Natural killer cell (primary cell): ENCODE measurements at places on chromosomes 4 and X. TPM values are rescaled to one million over a fixed set of nuclear protein-coding genes. Genes with fewer than 3 reads are reported as not detected.

Gene SSX3
- not detected for total RNA-seq

Gene C4orf36
- not detected for total RNA-seq

GRCh38 chr4:89136525-89136924 lies 25.2 kb downstream of the TIGD2 start:
- H3K36me3 ChIP-seq, result no peaks in the 10 kb centered on the region
- DNase-seq, result no peak
- H3K4me1 ChIP-seq, result no peaks in the 10 kb centered on the region

- H3K4me3 ChIP-seq, result no peak overlapping the region
- H3K4me1 ChIP-seq, result no peaks in the 10 kb centered on the region
- no peak for DNase-seq
- no peaks in the 10 kb centered on the region for H3K27me3 ChIP-seq
- no peaks in the 10 kb centered on the region for H3K36me3 ChIP-seq
Observed at GRCh38 chrX:153384390-153384789, 16.8 kb downstream of the PNMA6E start.

DNA sequence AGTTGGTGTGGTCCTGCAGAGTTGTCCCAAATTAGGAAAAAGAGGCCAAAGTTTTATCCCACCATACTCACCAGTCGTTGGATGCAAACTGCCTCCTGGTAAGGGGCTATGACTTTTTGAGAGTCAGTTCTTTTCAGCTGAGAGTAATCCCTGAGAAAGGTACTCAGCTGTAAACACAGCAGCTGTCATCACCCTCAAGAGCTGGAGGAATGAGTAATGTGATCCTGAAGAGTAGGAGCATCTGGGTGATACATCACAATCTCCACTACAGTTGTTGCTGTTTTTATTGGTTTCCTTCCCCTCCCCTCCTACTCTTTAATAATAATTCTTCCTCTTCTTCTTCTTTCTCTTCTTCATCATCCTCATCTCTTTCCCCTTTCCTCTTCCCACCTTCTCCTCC lies 5.7 kb downstream of the MAGEE1 start:
- H3K27ac ChIP-seq, result no peak overlapping the region
- no peak for DNase-seq
- peaks cover 13% of the 10 kb centered on the region for H3K4me1 ChIP-seq
- no peak overlapping the region for H3K4me3 ChIP-seq
- H3K27me3 ChIP-seq, result no peaks in the 10 kb centered on the region
- no peaks in the 10 kb centered on the region for H3K36me3 ChIP-seq

DNA sequence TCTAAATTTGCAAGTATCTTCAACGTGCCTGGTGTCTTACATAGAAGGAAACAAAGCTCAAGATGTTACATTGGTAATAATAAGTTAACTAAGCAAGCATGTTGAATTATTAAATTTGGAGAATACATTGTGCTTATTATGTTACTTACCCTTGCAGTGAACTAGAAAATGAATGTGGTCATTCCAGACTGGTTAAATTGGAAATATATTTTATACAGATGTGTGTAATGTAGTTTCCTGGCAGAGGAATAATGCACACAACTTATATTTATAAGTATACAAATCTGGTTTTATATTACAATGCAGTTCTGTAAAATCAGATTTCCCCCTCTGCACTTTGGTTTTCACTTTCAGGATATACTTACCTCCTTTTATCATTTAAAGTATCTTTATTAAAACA lies 159.9 kb upstream of the SLIT2 start:
- no peaks in the 10 kb centered on the region for H3K27me3 ChIP-seq
- no peak overlapping the region for H3K4me3 ChIP-seq

Gene CORIN
- 0.78 TPM for total RNA-seq

DNA sequence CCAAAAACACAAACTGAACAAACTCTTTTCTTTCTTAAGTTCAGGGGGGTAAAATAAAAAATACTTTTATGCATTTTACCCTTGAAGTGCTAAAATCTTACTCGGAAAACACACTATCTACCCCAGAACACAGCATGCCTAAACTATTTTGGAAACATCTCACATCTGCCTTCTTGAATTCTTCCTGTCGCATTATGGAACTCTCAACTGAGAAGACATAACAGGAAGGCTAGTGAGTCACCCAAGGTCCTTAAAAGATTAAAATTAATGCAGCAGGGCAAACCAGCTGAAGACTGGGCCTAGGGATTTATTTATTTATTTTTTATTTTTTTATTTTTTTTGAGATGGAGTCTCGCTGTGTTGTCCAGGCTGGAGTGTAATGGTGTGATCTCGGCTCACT lies 208.2 kb downstream of the APBB2 start:
- H3K4me1 ChIP-seq, result no peaks in the 10 kb centered on the region
- DNase-seq, result no peak
- no peaks in the 10 kb centered on the region for H3K36me3 ChIP-seq
- no peak overlapping the region for H3K4me3 ChIP-seq
- H3K27ac ChIP-seq, result no peak overlapping the region
- H3K27me3 ChIP-seq, result no peaks in the 10 kb centered on the region

- H3K4me3 ChIP-seq, result no peak overlapping the region
- H3K36me3 ChIP-seq, result no peaks in the 10 kb centered on the region
- DNase-seq, result no peak
- no peaks in the 10 kb centered on the region for H3K27me3 ChIP-seq
- no peak overlapping the region for H3K27ac ChIP-seq
Observed at GRCh38 chrX:136468391-136469103, 19.2 kb upstream of the BRS3 start.

Gene MAGEA1
- total RNA-seq, result not detected

GRCh38 chrX:1111601-1112300 lies 100.7 kb downstream of the CRLF2 start:
- no peaks in the 10 kb centered on the region for H3K36me3 ChIP-seq
- peaks cover 15% of the 10 kb centered on the region for H3K4me1 ChIP-seq
- H3K4me3 ChIP-seq, result no peak overlapping the region
- H3K27me3 ChIP-seq, result peaks cover 4% of the 10 kb centered on the region
- no peak overlapping the region for H3K27ac ChIP-seq

DNA sequence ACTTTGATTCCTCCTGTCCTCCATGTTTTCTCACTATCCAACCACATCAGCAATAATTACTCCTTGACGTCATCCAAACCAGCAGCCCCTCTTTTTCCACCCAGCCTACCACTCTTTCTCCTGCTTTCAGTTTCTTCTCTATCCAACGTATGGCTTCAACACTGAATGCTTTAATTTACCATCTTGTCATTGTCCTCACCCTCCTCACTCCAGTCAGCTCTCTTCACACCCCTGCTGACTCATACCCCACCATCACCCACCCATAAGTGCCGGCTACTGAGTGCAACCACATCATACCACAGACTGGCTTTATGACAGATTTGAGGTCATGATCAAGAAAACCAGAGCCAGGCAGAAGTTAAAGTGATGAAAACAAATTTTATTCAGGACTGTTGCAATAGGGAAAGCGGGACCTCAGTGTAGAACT lies 9.8 kb upstream of the ANXA5 start:
- peaks cover 22% of the 10 kb centered on the region for H3K27me3 ChIP-seq
- peaks cover 21% of the 10 kb centered on the region for H3K4me1 ChIP-seq
- H3K4me3 ChIP-seq, result no peak overlapping the region
- no peak overlapping the region for H3K27ac ChIP-seq
- H3K36me3 ChIP-seq, result no peaks in the 10 kb centered on the region

- no peaks in the 10 kb centered on the region for H3K36me3 ChIP-seq
- H3K27ac ChIP-seq, result no peak overlapping the region
- H3K27me3 ChIP-seq, result no peaks in the 10 kb centered on the region
- no peaks in the 10 kb centered on the region for H3K4me1 ChIP-seq
Observed at GRCh38 chrX:148542481-148543255, 42.3 kb downstream of the AFF2 start.

DNA sequence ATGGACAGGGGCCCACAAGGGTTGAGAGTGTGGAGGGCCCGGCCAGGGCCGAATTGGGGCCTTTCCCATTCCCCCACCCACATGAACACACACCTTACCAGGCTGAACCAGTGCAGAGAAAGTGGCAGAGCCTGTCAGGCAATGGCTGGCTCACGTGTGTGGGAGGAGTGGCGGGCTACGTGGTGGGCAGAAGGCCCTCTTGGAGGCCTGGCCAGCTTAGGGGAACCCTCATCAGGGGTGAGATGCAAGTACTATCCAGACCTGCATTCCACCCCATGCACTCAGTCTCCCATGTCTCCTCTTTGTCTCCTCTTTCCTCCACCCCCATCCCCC lies 965 bp downstream of the TCEAL4 start:
- peaks cover 12% of the 10 kb centered on the region for H3K4me1 ChIP-seq
- no peak for DNase-seq
- peaks cover under 1% of the 10 kb centered on the region for H3K27me3 ChIP-seq
- peak overlapping the region; percentile 66 for H3K4me3 ChIP-seq
